MG63 (cell line): ENCODE measurements at places on chromosomes 5 and 9.
A peak's percentile ranks its signal among the peaks of the same experiment; 100 is the strongest.

- no peak for DNase-seq
Observed at GRCh38 chr5:154590093-154590724, 112.2 kb upstream of the HAND1 start.

DNA sequence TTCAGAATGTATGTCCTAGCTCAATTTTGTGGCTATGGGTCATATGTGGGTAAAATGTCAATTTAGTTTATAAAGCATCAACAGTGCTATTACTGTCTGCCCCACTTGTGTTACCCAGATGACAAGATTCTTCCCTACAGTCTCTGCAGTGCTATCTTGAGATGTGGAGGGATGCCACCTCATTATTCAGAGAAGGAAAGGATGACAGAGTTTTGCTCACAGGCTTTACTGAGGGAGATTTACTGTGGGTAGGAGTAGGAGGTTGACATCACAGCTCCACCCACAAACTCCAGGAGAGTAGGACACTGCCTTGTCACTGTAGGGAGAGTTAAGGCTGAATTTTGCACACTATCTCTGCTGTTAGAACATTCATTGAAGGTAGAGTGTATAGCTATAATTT, 359.3 kb downstream of the HTR1A start:
- DNase-seq, result no peak

- DNase-seq, result no peak
Observed at GRCh38 chr5:72009280-72009679, 98.0 kb upstream of the MAP1B start.

- DNase-seq, result no peak
Observed at GRCh38 chr9:80948066-80948465, 741.3 kb downstream of the TLE1 start.

GRCh38 chr5:72145348-72145747, 38.1 kb downstream of the MAP1B start:
- DNase-seq, result no peak

- DNase-seq, result no peak
Observed at GRCh38 chr5:53554444-53554843, 6.0 kb upstream of the NDUFS4 start.

- no peak for DNase-seq
Observed at GRCh38 chr9:135588371-135588770, 26.8 kb downstream of the PAEP start.

DNA sequence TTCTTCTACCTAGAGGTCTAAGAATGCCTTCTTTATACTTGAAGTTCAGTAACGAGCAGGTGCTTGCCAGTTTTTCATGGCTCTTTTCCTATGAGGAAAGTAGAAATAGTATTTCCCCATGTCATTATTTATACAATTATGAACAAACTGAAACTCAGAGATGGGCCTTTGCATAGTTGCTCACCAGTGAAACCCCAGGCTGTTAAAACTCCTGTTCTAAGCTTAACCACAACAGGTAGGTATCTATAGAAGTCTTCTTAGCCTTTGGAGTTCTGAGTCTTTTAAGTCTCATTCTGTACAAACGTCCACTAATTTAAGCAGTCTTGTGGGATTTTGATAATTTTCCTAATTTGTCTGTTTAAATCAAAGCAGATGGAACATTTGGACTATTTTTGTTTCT, 90.1 kb downstream of the STARD4 start:
- DNase-seq, result no peak

- DNase-seq, result no peak
Observed at GRCh38 chr5:180313677-180314505, 22.0 kb upstream of the MAPK9 start.

- no peak for DNase-seq
Observed at GRCh38 chr5:138033907-138034306, 1.0 kb upstream of the FAM13B start.

GRCh38 chr5:134911285-134912206, 6.6 kb downstream of the PCBD2 start:
- no peak for DNase-seq

DNA sequence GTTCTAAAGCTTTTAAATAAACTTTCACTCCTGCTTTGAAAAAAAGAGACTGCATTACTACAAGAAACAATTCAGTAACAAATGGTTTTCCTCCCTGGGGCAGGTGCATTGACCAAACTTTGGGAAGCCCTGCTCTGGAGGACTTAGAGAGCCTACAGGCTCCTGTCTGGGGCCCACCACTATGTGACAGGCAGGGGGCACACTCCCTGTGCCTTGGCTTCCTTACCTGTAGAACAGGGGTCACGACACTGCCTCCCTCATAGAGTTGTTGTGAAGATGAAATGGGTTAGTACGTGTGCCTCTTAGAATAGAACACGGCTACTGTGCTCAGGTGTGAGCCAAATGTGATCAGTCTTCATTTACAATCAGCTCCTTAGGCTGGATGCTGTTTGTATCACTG, 130.1 kb downstream of the GPBP1 start:
- DNase-seq, result no peak

DNA sequence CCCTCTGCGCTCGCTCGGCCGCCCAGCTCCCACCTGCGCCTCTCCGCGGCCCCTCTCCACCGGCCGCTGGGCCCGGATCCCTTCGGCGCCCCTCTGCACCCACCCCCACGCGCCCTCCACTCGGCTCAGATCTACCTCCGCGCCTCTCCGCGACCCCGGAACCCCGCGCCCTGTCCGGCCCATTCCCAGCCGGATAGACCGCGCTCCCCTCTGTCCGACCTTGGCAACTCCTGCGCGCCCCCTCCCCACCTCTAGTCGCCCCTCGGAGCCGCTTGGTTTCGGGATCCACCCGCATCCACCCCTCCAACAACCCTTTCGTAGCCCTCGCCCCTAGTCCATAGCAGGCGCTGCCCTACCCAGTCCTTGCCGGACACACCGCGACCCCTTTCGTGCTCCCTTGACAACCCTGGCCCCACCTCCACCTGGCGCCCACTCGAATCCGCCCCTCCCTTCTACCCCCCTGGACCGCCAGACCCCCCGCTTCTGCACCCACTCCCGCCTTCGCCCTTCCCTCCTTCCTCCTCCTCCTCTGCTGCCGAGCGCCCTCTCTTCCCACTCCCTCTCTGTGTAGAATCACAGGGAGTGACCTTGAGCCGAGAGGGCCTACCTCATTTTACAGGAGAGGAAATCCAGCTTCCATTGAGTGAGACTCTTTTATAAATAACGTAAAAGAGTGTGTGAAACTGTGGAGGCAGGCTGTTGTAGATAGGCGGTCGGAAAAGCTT, 525 bp upstream of the AK3 start:
- peak; percentile 9 for DNase-seq

GRCh38 chr9:125433461-125434011, 171.9 kb downstream of the GAPVD1 start:
- no peak for DNase-seq

GRCh38 chr9:132731230-132731629, 61.0 kb downstream of the GTF3C4 start:
- DNase-seq, result no peak

GRCh38 chr5:77843570-77844372, 67.6 kb upstream of the TBCA start:
- DNase-seq, result no peak

DNA sequence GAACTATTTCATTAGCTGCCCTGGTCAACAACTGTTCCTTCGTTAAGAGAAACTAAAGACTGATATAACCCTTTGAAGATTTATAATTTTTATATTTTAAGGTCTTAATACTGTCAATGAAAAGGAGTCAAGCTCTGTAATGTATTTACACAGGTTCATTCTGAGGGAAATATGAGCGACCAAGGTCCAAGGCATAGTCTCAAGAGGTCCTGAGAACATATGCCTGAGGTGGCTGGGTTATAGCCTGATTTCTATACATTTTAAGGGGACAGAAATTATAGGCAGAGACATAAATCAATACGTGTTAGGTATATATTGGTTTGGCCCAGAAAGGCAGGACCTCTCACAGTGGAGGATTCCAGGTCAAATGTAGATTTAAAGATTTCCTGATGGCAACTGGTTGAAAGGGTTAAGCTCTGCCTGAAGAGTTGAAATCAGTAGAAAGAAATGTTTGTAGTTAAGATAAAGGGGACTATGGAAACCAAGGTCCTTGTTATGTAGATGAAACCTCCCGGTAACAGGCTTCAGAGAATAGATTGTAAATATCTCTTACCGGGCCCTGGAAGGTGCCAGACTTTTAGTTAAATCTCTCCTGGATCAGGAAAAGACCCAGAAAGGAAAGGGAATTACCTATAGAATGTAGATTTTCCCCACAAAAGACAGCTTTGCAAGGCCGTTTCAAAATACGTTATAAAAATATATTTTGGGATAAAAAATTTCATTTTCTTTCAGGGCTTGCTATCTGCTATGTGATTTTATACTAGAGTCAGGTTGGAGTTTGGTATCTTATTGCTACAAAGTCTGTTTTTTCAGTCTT, 107.3 kb upstream of the PRLR start:
- no peak for DNase-seq

GRCh38 chr5:62084391-62084790, 221.6 kb upstream of the KIF2A start:
- DNase-seq, result no peak

GRCh38 chr5:60263346-60263745, 369.8 kb upstream of the PDE4D start:
- DNase-seq, result no peak

GRCh38 chr5:12292610-12293204, 388.5 kb upstream of the CTNND2 start:
- DNase-seq, result no peak

DNA sequence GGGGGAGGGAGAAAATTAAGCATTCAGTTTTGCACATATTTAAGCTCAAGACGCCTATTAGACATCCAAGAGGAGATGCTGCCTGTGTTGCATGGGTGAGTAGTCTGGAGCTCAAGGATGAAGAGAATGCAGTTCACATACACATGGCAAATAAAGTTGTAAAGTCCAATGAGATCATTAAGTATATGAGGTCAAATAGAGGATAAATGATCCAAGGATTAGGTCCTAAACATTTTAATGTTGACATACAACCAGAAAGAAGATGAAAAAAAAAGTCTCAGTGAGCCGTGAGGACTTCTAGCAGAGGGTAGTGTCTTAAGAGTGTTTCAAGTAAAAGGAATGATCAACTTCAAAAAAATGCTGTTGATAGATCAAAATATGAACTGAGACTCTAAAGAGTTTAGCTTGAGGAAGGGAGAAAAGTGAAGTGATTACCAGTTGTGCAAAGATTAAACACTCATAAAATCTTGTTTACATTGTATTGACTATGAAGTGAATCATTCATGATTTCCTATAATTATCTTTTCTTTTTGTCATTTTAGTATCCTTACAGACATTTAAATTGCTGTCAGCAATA, 251.8 kb downstream of the ZNF608 start:
- no peak for DNase-seq

DNA sequence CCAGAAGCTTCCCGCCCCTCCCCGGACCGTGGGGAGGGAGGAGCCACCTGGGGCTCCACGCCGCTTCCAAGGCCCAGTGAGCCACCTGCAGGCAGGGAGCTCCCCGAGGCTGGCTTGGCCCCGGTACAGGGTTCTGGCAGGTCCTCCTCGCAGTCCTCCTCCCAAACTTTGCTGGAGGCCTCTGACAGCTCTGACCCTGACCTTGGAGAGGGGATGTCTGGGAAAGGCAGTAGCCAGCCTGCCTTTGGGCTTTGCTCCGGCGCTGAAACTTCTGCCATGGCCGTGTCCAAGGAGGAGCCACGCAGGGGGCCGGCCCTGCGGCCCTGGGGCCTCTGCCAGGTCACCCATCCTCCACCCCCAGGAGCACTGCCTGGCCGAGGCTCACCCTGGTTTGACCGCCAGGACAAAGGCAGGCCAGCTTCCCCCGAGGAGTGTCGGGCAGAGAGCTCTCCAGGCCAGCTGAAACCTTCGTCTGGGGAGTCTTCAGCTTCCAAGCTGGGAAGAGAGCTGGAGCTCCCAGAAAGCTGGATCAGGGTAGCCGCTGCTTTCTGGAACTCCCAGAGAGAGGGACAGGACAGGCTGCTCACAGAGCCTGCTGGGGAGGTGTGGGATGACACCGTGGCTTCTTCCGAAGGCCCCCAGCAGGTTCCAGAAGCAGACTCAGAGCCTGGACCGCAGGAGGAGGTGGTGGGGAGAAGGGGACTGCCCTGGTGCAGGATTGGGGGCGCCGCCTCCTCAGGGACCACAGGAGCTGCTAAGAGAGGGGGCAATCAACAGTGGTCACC, 9.0 kb upstream of the QSOX2 start:
- no peak for DNase-seq

GRCh38 chr5:108827131-108827530, 79.4 kb downstream of the FER start:
- DNase-seq, result no peak

- DNase-seq, result no peak
Observed at GRCh38 chr5:4216142-4216541, 620.5 kb downstream of the IRX1 start.

- no peak for DNase-seq
Observed at GRCh38 chr9:27276193-27277030, 20.5 kb downstream of the EQTN start.

GRCh38 chr5:164207646-164208045, 702.2 kb downstream of the MAT2B start:
- no peak for DNase-seq

DNA sequence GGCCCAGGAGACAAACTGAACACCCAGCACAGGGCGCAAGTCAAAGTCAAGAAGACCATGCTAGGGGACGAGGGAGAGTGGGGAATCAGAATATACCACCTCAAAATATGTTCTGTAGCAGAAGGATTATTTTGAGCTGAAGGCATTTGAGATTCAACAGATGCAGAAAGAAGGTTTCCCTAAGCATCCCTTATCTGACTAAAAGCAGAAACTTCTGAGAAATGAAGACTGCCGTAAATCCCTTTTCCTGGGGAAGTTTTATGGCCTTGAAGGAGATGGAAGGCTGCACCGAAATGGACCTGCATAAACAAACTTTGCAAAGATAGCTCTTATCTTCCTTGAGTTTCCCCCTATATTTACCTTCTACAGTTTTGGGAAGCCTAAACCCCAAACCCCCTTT, 72.8 kb downstream of the PTTG1 start:
- DNase-seq, result no peak

GRCh38 chr5:4243479-4244264, 648.0 kb downstream of the IRX1 start:
- no peak for DNase-seq

DNA sequence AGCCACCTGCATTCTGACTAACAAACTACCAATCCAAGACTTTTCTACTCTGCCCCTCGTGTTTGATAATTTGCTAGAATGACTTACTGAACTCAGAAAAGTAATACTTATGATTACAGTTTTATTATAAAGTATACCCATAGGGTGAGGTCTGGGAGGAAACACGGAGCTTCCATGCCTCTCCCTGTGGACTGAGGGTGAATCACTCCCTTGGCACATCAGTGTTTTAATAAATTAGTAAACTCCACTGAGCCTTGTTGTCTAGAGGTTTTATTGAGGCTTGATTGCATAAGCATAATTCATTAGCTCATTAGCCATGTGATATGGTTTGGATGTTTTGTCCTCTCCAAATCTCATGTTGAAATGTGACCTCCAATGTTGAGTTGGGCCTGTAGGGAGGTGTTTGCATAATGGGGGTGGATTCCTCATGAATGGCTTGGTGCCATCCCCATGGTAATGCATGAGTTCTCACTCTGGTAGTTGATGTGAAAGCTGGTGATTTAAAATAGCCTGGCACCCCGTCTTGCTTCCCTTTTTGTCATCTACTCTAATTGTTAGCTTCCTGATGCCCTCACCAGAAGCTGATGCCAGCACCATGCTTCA, 233.6 kb upstream of the TRPC7 start:
- DNase-seq, result peak; percentile 10
